ENCODE measurements at places on chromosomes 2 and 18.

- DNase-seq = no peak
Observed at GRCh38 chr18:43279015-43279744, 1.9 kb upstream of the SYT4 start.

DNA sequence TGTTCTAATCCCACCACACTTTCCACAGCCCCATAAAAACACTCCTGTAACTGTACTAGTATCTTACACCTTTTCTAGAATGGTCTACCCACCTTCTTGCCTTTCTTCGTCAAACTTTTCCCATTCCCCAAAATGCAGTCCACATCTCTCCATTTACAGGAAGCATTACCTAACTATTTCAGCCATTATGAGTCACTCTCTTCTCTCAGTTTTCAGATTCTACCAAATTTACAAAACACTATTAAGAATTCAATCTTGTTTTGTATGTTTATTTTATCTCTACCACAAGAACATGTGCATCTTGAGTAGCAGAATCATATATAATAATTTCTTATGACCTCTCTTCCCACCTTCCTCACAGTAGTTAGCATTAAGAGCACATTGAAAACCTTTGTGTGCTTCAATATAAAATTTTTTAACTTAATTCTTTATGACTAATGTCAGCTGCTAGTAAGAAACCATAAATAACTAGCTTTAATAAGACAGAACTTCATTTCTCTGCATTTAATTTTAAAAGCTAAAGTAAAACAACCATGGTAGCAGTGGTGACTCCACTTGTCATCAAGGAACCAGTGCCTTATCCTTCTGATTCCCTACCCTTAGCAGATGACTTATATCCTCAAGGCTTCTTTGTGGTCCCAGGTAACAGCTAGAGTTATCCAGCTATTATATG is 56.6 kb upstream of the MAP2 start:
- DNase-seq = no peak

DNA sequence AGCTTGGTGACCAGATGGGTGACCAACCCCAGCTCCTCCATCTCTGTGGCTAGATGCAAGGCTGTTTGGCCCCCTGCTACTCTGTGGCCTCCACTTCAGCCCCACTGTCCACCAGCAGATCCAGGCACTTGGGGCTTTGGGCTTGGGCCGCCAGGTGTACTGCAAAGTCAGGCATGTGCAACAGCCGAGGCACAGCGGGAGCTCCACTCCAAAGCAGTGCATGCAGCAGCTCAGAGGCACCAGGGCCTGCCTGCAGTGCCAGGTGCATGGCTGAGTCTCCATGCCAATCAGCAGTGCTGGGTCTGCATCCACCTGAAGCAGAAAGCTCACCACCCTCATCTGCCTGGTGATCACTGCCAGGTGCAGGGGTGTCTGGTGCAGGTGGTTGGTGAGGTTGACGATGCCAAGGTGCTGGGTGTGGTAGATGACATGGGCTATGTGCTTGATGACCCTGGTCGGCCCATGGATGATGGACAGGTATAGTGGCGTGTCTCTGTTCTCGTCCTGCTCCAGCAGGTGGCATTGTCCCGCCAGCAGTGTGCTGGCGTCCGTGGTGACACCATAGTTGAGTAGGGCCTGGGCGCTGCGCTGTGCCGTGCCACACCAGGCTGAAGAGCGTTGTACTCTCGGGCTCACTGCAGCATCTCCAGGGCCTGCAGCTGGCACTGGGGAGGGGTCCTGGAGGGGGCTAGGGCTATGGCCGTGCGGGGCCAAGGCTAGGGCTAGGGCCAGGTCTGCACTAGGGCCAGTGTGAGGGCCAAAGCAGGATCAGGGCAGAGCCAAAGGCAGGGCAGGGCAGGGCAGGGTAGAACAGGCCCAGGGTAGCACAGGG is 1.0 kb upstream of the ANKRD62 start:
- no peak for DNase-seq

- DNase-seq = no peak
Observed at GRCh38 chr2:187453078-187453641, 5.1 kb upstream of the CALCRL start.

- no peak for DNase-seq
Observed at GRCh38 chr2:144682248-144682647, 162.3 kb upstream of the ZEB2 start.

Data from activated T-cell treated with anti-CD3 and anti-CD28 coated beads, Interleukin-2, amount 50 U/mL, for 72 hours (primary cell).